ENCODE measurements at places on chromosomes 3 and 15.

DNA sequence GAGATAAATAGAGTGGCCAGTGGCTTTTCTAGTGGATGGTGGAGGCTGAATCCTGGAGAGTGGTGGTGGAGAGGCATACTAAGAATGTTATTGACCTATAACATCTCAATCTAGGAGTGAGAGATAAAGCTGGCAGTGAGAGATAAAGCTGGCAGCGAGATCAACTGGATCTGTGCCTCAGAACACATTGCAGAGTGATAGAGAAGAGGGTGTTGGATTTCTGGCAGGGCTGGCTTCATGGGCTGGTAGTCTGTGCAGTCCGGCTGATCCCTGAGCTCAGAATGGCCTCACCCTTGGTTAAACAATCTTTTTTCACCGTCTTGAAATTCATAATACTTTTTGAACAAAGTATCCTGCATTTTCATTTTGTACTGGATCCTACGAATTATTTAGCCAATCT lies 221.2 kb downstream of the NLGN1 start:
- no peak for DNase-seq

DNA sequence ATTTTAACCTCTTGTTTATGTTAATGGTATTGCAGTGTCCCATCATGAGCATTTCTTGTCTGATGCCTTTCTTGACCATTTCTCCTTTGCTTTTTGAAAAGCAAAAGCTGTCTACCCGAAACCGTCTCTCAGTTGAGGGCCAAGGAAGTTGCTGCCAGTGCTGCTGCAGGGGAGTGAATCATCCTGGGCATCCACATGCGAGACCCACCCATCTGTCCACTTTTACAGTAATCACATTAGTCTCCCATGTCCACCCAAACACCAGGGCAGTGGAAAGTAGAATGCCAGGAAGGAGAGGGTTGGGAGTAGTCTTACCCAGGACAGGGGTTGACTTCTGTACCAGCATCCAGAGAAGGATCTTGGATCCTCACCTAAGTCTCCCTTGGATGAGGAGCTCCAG lies 48.6 kb upstream of the TEX264 start:
- DNase-seq = no peak

GRCh38 chr15:89335298-89336041 lies 846 bp upstream of the POLG start:
- DNase-seq = no peak

GRCh38 chr15:59596640-59597039 lies 14.9 kb upstream of the GCNT3 start:
- no peak for DNase-seq

- DNase-seq = no peak
These were observed 107.1 kb downstream of the ZMAT3 start for GRCh38 chr3:178964551-178964950.
